Activated T-cell treated with anti-CD3 and anti-CD28 coated beads, Interleukin-2, amount 50 U/mL, for 4 hours (primary cell): ENCODE measurements at places on chromosomes 5 and 9.
A peak's percentile ranks its signal among the peaks of the same experiment; 100 is the strongest.

- no peak for DNase-seq
Observed at GRCh38 chr9:105859428-105860091, 165.2 kb downstream of the TMEM38B start.

DNA sequence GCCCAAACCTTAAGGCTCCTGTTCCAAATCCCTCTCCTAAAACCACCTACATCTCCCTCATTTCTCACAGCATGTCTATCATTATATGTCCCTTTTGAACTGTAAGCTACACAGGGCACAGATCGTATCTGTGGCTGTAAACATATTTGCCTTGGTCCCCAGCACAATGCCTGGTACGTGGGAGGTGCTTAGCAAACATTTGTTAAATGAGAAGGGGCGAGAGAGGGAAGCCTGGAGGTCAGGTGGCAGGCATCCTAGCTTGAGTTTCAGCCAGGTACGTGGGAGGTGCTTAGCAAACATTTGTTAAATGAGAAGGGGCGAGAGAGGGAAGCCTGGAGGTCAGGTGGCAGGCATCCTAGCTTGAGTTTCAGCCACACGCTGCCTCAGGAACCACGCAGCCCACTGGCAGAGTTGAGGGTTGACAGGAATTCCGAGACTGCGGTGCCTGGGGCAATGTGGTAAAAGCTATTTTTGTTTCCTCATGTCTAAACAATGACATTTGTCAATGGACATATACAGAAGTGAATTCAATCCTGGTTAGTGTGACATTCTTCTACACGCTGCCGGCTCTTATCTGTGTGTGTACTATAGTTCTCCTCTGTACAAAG lies 113.6 kb downstream of the EFNA5 start:
- no peak for DNase-seq

DNA sequence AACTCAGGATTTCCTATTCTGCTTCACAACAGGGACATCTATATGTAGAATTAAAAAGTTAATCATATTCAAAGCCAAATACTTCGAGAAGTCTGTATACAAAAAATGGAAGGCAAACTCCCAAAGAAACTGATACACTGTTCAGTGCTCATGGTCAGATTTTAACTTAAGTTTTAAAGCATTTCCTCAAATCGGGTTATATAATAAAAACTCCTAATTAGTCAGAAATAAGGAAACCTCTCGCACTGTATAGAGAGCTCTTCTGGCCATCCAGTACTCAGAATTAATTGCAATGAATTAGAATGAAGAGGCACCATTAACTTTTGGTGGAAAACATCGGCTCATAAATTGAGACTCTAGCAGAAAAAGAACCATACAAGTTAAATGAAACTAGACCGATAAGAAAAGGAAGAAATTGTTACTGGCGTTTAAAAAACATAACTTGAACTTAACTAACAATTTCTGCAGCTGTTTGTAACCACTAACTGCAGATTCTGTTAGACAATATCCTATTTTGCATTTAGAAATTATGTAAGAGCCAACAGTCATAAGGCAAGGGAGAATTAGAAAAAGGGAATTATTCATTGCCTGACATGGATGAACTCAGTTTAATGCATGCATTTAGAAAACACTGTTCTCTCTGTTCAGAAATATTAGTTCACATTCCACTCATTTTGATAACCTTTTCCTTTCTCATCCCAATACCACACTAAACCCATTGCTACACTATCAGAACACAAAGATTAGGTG lies 96.6 kb downstream of the FNBP1 start:
- no peak for DNase-seq

GRCh38 chr5:124960266-124960665 lies 213.8 kb upstream of the ZNF608 start:
- no peak for DNase-seq

- DNase-seq: peak; percentile 52
Observed at GRCh38 chr9:89532478-89532877, 34.6 kb upstream of the SEMA4D start.

DNA sequence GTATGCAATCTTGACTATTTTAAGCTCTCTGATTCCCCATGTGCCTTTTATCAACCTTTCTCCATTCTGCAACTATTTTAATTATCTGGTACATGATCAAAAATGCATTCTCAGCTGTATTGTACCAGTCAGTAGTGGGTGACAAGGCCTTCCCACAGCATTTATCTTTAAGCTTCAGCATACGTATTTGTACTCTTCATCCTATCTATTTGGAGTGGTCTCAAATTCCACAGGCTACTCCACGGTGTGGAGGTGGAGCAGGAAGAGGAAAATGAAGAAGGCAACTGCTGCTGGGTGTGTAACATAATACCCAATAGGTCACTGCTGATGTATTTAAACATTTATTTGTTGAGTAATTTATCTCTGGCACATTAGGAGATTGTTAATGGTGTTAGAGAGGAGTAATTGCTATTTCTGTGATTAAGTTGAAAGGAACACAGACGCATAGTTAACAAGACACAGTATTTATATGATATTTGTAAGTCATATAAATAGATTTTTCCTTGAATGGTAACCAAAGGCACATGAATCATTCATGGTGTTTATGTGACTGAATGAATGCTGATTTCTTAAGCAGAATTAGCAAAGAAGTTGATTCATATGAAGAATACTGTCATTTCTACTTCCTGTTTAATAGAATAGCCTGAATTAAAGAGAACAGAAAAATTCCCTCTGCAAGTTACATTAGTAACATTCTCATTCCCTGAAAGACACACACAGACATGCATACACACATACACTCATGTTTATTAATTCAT lies 153.8 kb upstream of the NR3C1 start:
- no peak for DNase-seq

GRCh38 chr5:171795381-171795780 lies 9.8 kb downstream of the SMIM23 start:
- DNase-seq: no peak

GRCh38 chr9:33878691-33879366 lies 61.9 kb downstream of the UBE2R2 start:
- DNase-seq: no peak

- no peak for DNase-seq
Observed at GRCh38 chr9:115098226-115098965, 19.6 kb downstream of the TNC start.

- DNase-seq: no peak
Observed at GRCh38 chr5:124614105-124614504, 132.3 kb downstream of the ZNF608 start.

GRCh38 chr5:98042961-98043360 lies 730.5 kb upstream of the RGMB start:
- DNase-seq: no peak

GRCh38 chr9:20289423-20290010 lies 332.8 kb downstream of the MLLT3 start:
- DNase-seq: no peak

DNA sequence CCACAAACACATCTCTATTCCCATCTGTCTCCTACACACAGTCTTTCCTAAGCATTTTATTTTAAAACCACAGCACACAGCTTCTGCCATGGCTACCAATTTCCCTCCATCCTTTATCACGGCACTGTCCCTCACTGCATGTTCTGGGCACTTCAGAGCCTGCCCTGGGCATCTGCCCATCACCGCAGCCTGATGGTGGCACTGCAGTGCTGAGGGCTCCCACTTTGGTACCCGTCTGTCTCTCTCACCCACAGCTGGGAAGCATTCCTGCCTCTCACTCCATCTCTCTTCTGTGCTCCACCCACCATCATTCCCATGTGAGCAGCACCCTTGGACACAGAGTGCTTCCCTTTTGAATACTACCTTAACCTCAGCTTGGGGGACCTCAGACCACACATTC lies 31.7 kb downstream of the ZDHHC11 start:
- no peak for DNase-seq

GRCh38 chr5:33379757-33380156 lies 61.0 kb upstream of the TARS1 start:
- DNase-seq: no peak

GRCh38 chr5:36965179-36965578 lies 88.6 kb downstream of the NIPBL start:
- no peak for DNase-seq

- no peak for DNase-seq
Observed at GRCh38 chr5:32326216-32326772, 13.6 kb upstream of the MTMR12 start.

DNA sequence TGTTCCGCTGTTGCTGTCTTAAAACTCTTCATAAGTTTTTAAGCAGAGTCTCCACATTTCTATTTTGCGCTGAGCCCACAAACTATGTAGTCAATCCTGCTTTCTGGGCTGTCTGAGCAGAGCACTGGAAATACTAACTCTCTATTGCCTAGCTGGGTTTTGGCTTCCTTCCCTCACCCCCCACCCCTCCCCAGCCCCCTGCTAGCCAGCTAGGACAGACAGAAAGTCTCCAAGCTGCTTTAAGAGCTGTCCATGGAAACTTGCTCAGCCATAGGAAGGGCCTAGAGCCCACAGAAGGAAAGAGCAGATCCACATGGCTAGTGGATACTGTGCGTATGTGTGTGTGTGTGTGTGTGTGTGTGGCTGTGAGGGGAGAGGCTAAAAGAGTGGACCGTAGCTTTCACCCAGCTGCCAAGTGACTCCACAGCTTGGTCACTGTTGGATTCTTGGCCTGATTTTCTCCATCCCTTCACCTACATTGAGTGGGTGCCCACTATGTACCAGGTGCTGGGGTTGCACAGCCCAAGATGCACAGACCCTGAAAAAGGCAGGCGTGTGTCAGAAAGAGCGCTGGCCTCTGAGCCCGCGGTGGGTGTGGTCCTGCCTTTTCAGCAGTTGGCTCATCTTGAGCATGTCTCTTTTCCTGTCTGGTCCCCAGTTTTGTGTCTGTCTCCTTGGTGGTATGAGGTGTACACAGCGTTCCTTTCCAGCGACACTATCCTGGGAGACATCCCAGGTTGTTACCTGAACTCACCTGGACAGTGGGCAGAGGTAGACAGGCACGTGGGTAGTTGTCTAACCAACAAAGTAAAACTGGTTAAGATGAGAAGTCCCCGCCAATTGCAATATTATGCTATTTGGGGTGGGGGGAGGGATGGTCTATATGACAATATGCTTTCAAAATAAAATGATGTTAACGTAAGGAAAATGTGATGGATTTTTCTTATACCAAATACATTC lies 5.4 kb upstream of the NKX2-5 start:
- no peak for DNase-seq

DNA sequence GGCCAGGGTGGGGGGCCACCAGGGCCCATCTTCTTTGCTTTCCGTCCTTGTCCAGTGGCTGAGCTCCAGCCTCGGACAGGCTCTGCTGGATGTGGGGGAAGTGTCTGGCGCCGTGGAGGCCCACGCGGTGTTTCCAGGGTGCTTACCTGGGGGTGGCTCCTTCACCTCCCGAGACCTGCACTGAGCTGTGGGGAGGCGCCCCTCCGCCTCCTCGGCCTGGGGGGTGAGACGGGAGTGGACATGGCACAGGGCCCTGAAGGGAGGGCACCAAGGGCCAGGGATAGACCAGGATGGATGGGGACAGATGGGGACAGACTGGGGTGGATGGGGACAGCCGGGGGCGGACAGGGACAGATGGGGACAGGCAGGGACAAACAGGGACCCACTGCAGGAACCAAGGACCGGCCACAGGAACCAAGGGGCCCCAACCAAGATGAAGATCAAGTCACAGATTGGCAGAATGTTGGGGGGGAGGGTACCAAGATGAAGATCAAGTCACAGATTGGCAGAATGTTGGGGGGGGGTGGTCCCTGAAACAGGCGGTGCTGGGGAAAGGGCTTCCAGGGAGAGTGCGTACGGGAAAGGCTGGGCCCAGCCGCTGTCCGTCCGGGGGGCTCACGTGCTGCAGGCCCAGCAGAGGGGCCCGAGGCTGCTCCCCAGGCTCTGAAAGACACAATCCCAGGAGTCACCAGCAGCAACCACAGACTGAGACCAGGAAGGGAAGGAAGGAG lies 13.3 kb upstream of the QSOX2 start:
- no peak for DNase-seq
